ENCODE measurements at places on chromosomes 12 and 14.
A peak's percentile ranks its signal among the peaks of the same experiment; 100 is the strongest.

GRCh38 chr12:122646517-122647217, 56.5 kb downstream of the HCAR2 start:
- peak overlapping the region; percentile 91 for H3K27ac ChIP-seq
- H3K4me3 ChIP-seq, result peak overlapping the region; percentile 84
- no peaks in the 10 kb centered on the region for H3K36me3 ChIP-seq
- peak; percentile 23 for DNase-seq
- H3K27me3 ChIP-seq, result no peaks in the 10 kb centered on the region

- peaks cover 18% of the 10 kb centered on the region for H3K4me1 ChIP-seq
- H3K27me3 ChIP-seq, result no peaks in the 10 kb centered on the region
- no peak for DNase-seq
- no peaks in the 10 kb centered on the region for H3K36me3 ChIP-seq
- H3K27ac ChIP-seq, result no peak overlapping the region
These were observed 157.4 kb upstream of the ARID2 start for GRCh38 chr12:45572114-45572513.

GRCh38 chr12:101992091-101992490, 69.7 kb downstream of the WASHC3 start:
- peaks cover 2% of the 10 kb centered on the region for H3K36me3 ChIP-seq
- no peak overlapping the region for H3K27ac ChIP-seq
- peaks cover 2% of the 10 kb centered on the region for H3K4me1 ChIP-seq
- H3K4me3 ChIP-seq, result no peak overlapping the region
- no peak for DNase-seq

- peaks cover 2% of the 10 kb centered on the region for H3K36me3 ChIP-seq
- no peaks in the 10 kb centered on the region for H3K27me3 ChIP-seq
- H3K4me3 ChIP-seq, result peak overlapping the region; percentile 71
- H3K27ac ChIP-seq, result peak overlapping the region; percentile 62
These were observed 18.5 kb downstream of the ELK3 start for GRCh38 chr12:96212456-96213375.

DNA sequence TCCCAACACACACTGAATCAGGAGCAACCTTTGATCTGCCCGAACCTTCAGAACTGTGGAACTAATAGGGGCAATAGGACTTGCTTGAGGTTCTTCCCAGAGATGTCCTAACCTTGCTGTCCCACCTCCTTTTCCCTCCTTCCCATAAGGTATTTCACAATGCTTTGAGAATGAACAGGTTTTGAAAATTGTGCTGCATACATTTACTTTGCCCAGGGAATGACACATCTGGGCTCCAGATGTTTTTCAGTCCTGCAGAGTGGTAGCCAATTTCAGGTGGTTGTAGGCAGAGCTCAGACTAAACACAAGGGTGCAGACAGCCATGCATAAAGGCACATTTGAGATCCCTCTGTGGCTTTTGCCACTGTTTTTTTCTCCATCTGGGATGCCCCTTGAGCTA, 206.7 kb upstream of the PWP1 start:
- peaks cover 2% of the 10 kb centered on the region for H3K27me3 ChIP-seq
- H3K27ac ChIP-seq, result no peak overlapping the region
- DNase-seq, result no peak
- H3K4me1 ChIP-seq, result peaks cover 2% of the 10 kb centered on the region
- H3K4me3 ChIP-seq, result no peak overlapping the region
- H3K36me3 ChIP-seq, result no peaks in the 10 kb centered on the region

DNA sequence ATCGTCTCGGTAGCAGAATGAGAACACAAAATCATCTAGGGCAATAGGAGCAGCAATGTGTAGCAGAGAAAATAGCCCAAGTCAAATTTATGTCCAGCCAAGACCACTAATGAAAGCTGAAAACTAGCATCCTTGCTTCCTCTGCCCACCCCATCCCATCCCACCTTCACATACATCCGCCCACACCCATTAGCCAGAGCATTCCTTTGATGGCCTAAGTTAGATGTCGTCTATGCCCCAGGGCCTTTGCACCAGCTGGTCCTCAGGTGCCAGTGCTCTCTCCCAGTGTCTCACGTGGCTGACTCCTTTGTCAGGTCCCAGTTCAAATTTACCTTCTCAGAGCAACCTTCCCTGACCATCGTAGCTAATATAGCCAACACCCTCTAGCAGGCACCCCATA, 17.8 kb upstream of the PPP2R5C start:
- no peaks in the 10 kb centered on the region for H3K4me1 ChIP-seq
- DNase-seq, result no peak
- no peak overlapping the region for H3K4me3 ChIP-seq
- H3K36me3 ChIP-seq, result peaks cover 10% of the 10 kb centered on the region
- peaks cover 18% of the 10 kb centered on the region for H3K27me3 ChIP-seq

GRCh38 chr14:75934998-75935628, 46.7 kb downstream of the TGFB3 start:
- H3K27me3 ChIP-seq, result no peaks in the 10 kb centered on the region
- H3K27ac ChIP-seq, result no peak overlapping the region
- no peak overlapping the region for H3K4me3 ChIP-seq
- DNase-seq, result no peak
- peaks cover 9% of the 10 kb centered on the region for H3K36me3 ChIP-seq

GRCh38 chr12:6977653-6978052, 6.9 kb downstream of the EMG1 start:
- no peaks in the 10 kb centered on the region for H3K27me3 ChIP-seq
- no peak overlapping the region for H3K4me3 ChIP-seq
- H3K36me3 ChIP-seq, result peaks cover 14% of the 10 kb centered on the region
- peaks cover 4% of the 10 kb centered on the region for H3K4me1 ChIP-seq
- no peak for DNase-seq

- no peaks in the 10 kb centered on the region for H3K36me3 ChIP-seq
- no peaks in the 10 kb centered on the region for H3K27me3 ChIP-seq
- no peak overlapping the region for H3K27ac ChIP-seq
- H3K4me3 ChIP-seq, result no peak overlapping the region
- H3K4me1 ChIP-seq, result no peaks in the 10 kb centered on the region
These were observed 273.0 kb upstream of the USP15 start for GRCh38 chr12:61987173-61987572.

DNA sequence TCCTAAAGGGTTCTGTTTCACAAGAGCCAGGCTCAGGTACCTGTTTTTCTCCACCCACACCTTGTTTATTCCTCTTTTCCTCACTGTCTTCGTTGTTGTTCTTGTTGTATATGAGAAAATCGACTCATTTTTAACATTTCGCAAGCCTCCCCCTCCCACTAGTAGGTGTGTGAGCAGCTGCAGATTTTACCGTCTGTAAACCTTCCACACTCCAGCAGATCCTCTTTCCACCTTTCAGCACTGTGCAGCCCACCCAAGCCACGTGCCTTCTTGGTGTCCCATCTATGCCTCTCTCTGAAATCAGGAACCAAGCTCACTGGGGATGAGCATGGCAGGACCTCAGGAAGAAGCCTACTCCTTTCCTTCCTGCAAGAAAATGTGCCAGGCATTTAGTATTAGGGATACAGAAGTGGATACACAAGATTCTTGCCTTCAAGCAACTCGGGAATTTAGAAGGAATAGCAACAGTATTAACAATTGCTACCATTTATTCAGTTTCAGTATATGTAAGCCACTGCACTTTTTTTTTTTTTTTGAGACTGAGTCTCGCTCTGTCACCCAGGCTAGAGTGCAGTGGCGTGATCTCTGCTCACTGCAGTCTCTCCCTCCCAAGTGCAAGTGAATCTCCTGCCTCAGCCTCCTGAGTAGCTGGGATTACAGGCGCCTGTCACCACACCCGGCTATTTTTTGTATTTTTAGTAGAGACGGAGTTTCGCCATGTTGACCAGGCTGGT, 113.6 kb downstream of the CHST11 start:
- H3K4me1 ChIP-seq, result peaks cover 44% of the 10 kb centered on the region
- H3K27ac ChIP-seq, result peak overlapping the region; percentile 95

DNA sequence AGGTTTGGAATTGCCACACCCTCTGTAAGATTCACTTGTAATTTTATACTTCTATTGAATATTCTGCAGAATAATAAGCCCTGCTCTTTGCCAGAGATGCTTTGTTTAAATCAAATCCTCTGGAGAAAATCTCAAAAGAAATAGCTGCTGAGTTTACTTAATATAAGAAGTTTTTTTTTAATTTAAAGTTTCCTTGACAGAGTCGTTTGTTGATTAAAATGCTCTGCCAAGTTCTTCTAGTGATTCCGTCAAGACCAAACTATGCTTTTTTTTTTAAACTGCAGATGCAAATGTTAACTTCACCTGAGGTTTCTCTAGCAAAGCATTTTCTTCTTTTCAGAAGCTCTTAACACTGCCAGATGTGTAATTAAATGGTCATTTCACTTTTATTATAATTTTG, 13.4 kb upstream of the NAV3 start:
- H3K27ac ChIP-seq, result no peak overlapping the region
- no peaks in the 10 kb centered on the region for H3K4me1 ChIP-seq

DNA sequence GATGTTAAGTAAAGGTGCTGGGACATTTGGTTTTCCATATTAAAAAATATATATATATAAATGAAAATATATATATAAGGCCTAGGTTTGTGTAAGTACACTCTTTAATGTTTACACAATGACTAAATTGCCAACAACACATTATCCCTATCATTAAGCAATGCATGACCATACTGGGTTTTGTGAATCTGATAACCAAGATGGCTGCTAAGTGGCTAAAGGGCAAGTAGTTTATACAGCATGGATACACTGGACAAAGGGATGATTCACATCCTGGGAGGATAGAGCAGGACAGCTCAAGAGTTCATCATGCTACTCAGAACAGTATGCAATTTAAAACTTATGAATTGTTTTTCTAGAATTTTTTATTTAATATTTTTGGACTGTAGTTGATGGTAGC, 89.3 kb downstream of the FIGNL2 start:
- no peak for DNase-seq
- H3K36me3 ChIP-seq, result no peaks in the 10 kb centered on the region
- H3K27me3 ChIP-seq, result peaks cover 13% of the 10 kb centered on the region
- no peaks in the 10 kb centered on the region for H3K4me1 ChIP-seq

DNA sequence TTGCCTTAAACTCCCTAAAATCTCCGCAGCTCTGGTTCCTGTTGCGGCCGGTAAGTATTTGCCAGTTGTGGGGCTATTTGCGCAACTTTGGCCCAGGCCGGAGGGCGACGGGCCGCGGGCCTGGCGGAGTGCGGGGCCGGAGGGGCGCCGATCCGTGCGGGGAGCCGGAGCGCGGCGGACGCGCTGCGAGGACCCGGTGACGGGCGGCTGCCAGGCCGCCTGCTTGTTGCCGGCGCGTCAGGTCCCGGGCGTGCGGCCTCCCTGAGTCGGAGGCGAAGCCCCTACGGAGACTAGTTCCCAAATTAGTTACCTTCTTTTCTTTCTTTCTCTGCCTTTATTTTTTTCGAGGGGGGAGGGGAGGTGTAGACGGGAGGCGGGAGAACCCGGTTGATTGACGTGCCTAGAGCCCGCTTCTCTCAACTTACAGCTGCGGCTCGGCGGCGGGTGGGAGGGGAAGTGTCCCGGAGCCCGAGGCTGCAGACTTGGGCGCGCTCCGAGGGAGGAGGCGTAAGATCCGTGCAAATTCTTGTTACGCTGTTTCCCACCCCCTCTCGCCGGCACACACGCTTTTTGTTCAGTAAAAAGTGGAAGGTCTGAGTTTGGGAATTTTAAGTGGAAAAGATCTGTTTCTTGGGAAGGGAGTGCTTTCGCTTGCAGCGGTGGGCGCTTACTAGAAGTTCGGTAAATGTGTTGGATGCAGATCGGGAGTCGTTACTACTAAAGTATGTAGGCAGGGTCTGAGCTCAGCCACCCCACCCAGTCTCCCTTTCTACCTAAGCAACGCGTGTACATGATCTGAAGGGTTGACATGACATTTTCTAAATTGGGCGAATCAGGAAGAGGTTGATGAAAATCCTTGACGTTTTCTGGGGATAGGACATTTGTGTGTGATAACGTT, 576 bp downstream of the ZBTB1 start:
- peak; percentile 86 for DNase-seq
- peak overlapping the region; percentile 91 for H3K4me3 ChIP-seq
- peaks cover 2% of the 10 kb centered on the region for H3K36me3 ChIP-seq
- H3K27me3 ChIP-seq, result no peaks in the 10 kb centered on the region

- no peak overlapping the region for H3K27ac ChIP-seq
- peaks cover 4% of the 10 kb centered on the region for H3K27me3 ChIP-seq
- no peak for DNase-seq
- no peak overlapping the region for H3K4me3 ChIP-seq
These were observed 56.2 kb downstream of the PHETA1 start for GRCh38 chr12:111312708-111313107.

- no peak overlapping the region for H3K27ac ChIP-seq
- no peaks in the 10 kb centered on the region for H3K27me3 ChIP-seq
- no peak overlapping the region for H3K4me3 ChIP-seq
These were observed 192.3 kb downstream of the DPF3 start for GRCh38 chr14:72701605-72702004.

DNA sequence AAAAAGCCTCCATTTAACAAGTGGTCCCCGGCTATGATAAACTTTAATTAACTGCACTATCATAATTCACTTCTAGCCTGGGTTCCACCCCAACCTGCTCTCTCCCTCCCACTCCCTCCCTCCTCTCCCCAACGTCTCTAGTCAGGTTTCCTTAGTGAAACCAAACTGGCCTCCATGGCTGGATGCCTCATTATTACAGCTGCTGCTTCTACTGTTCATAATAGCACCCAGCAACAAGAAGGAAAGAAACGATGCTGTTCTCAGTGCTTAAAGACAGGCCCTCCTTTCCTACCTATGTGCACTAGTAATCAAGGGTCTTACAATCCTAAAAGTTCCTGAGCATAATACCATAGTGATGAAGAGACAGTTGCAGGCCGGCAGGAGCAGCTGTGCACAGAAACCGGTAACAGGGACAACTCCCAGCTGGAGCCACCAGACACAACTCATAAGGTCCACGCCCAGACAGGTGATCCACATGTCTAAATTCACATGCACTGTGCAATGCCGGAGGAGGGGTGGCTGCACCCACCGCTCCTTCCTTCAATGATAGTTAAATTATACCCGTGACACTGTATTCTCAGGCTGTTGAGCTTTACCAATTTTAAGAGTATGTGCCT, 6.2 kb downstream of the IRF2BPL start:
- H3K36me3 ChIP-seq, result peaks cover 7% of the 10 kb centered on the region
- DNase-seq, result no peak
- no peaks in the 10 kb centered on the region for H3K27me3 ChIP-seq
- H3K4me3 ChIP-seq, result no peak overlapping the region
- peaks cover 9% of the 10 kb centered on the region for H3K4me1 ChIP-seq

- peaks cover 10% of the 10 kb centered on the region for H3K4me1 ChIP-seq
- peak overlapping the region; percentile 65 for H3K27ac ChIP-seq
- H3K36me3 ChIP-seq, result peaks cover 27% of the 10 kb centered on the region
- no peaks in the 10 kb centered on the region for H3K27me3 ChIP-seq
- H3K4me3 ChIP-seq, result no peak overlapping the region
These were observed 75.9 kb upstream of the AMIGO2 start for GRCh38 chr12:47155457-47156166.

DNA sequence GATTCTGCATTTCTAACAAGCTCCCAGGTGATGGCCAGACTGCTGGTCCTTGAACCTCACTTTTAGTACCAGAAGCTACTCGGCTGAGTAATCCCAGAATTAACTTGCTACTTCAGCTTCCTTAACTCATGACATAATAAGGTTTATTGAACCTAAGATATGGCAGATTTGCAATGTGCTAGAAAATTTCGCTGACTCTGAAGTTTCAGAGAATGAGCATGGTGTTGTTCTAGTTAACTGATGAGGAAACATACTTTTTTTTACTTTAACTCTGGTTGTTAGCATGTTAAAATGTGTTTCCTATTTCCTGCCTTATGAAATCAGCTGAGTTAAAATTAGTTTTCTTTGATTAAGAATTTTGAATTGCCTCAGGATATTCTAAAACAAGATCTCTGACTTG, 23.1 kb upstream of the COX16 start:
- H3K27me3 ChIP-seq, result no peaks in the 10 kb centered on the region
- H3K36me3 ChIP-seq, result peaks cover 19% of the 10 kb centered on the region
- no peaks in the 10 kb centered on the region for H3K4me1 ChIP-seq
- no peak for DNase-seq

- no peak for DNase-seq
- no peak overlapping the region for H3K4me3 ChIP-seq
- H3K27ac ChIP-seq, result no peak overlapping the region
- peaks cover 4% of the 10 kb centered on the region for H3K27me3 ChIP-seq
These were observed 55.9 kb downstream of the MOK start for GRCh38 chr14:102249041-102249440.

Measured in memory B cell (primary cell).